Sigmoid colon (tissue), 7 donors: ENCODE measurements at places on chromosomes 6 and 20. TPM values are rescaled to one million over a fixed set of nuclear protein-coding genes. Genes with fewer than 3 reads are reported as not detected.

DNA sequence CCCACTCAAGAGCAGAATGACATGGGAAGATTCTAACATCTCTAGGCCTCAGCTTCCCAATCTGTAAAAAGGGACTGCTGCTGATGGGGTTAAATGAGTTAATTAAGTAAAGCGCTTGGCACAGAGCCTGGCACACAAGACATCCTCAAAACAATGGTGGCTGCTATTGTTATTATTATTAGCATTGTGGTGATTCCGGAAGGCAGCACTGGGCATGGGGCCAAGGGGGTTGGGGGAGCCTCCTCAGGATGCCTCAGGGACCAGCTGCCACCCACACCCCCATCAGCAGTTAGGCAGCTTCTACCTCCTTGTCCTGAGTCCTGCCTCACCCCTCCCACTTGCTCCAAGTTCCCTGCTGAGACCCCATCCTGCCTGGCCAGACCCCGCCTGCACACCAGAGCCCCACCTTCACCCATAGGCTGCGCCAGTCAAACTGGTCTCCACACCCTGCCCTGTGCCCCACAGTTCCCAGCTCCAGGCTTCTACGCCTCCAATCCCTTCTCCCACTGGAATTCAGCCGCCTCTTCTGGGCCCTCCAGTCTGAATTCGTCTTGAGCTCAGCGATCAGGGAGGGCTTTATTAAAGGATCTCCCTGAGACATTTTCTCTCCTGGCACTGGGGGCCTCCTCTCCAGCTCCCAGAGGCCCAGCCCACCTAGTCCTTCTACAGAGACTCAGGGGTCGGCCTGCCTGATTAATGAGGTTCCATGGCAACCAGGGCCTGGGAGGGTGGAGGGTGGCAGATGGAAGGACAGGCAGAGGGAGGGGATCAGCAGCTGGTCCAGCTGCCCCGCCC, 1.5 kb downstream of the E2F1 start:
- no peak for DNase-seq

- DNase-seq, result no peak
These were observed 24.0 kb upstream of the SMIM26 start for GRCh38 chr20:18543216-18543615.

DNA sequence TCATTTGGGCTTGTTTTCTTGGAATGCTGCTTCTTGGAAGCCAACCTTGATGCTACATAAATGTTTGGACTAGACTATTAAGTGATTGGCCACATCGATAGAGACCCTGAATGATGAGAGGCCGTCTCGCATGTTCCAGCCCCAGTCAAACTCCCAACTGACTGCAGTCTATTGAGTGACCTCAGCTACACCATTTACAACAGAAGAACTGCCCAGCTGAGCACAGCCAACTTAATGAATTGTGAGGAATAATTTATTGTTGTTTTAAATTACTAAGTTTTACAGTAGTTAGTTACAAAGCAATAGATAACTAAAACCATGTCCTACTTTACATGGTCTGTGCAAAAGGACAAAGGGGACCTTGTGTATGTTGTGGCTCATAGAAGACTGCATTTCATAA, 63.0 kb downstream of the PLCB4 start:
- no peak for DNase-seq

GRCh38 chr20:22566876-22567658, 17.3 kb downstream of the FOXA2 start:
- DNase-seq, result no peak

Gene CFB
- total RNA-seq, result 14.3 TPM

Gene GPX5
- total RNA-seq, result not detected

Gene TRIM38
- total RNA-seq, result 7.5 TPM

Gene ARG1
- total RNA-seq, result not detected

Gene MTCH1
- 163 TPM for total RNA-seq
